ENCODE measurements at places on chromosomes 3 and 15.

DNA sequence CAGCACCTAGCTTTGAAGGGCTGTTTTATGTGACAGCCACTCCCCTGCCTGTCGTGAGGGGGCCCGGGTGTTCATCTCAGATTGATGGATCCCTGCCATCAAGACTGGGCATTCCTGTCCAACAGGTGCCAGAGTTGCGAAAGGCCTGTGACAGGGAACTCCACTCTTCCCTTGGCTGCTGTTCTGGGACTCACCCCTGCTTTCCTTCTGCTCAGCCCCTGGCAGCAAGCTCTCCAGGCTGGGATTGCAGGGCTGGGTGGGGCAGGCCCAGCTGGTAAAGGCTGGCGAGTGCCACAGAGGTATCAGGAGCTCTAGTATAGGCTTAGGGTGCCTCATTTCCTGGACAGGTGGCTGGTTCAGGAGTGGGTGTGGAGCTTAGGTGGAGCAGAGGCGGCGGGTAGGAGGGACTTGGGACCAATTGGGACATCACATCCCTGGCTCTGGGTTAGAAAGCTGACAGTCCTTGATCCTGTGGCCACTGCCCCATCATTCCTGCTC, at the start of gene PLA2G4B:
Gene PLA2G4B (plus strand): TSS at position 448 of the 498 bp plus-strand sequence. CDS start 67 bp downstream, outside the sequence.
- no peak for DNase-seq

- DNase-seq: no peak
Observed at GRCh38 chr3:149384911-149385321, 7.5 kb upstream of the TM4SF1 start.

DNA sequence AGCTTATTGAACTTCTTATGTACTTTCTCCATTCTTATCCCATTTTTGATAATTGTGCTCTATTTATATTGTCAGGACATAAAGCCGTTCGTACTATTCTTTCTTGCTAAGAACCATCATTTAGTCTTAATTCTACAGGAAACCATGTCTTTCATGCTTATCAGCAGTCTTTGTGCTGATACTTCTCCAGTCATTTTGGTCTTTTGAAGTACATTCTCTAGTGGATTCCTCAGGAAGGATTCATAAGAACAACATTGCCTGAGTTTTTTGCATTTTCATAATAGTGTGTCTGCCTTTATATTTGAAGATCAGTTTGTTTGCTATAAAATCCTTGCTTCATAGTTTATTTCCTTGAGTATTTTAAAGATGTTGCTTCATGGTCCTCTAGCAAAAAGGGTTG, 126.6 kb upstream of the NEO1 start:
- no peak for DNase-seq

DNA sequence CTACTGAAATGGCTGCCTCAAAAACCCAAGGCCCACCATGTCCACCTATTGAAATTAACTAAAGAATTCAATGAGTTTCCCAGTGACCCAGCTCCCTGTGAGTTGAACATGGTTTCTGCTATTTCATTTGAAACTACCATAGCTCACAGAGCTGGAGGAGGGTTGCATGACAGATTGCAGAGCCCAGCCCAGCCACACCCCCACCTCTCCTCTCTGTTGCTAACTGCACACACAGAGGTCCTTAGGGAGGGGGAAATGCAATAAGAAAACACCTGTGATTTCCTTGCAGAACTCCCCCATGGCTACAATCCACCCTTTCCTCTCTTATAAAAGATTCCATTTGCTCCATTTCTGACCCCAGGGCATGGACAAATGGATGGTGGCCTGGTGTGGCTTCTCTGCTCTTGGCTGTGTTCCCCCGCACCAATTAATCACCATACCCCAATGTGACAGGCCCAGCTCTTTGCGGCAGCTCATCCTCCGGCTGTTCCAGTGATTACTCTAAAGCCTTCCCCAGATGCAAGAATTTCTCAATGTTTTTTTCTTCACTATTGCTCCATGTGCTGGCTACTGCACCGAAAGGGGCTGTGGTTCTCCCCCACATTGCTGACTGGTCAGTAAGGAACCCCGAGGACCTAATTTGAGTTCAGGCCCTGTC, 208.4 kb upstream of the KBTBD8 start:
- DNase-seq: no peak

DNA sequence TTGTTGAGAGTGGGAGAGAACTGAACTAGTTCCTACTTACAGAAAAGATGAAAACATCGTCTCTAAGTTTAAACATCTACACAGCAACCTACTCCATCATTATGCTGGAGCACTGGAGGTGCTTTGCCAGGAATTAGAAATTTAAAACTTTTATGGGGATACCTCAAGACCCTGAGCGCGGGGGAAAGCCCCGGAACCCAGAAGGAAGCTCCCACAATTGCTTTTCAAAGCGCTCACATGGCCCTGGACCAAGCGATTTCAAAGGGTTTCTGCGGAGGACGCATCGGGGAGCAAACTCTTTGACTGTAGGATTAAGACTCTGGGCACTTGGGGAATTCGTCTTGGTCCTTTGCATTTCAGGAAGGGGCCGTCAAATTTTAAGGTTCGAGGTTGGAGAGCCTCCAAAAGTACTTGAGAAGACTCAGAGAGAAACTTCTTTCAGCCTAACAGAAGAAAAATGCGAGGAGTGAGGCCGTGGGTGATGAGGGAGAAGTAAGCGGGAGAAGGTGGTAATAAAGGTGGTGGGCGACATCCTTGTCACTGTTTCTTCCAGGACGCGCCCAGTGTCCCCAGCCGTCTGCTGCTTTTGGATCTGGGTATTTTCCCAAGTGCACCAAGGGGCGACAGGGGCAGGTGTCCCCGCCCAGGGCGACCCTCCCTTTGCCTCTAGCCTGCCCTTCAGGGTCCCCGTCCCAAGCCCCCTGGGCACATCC, 591 bp downstream of the PROK2 start:
- DNase-seq: no peak

GRCh38 chr3:172030181-172030580, 9.2 kb upstream of the FNDC3B start:
- DNase-seq: no peak

- DNase-seq: no peak
Observed at GRCh38 chr3:187889601-187890404, 144.5 kb upstream of the BCL6 start.

GRCh38 chr3:96169111-96169766, 645.2 kb upstream of the EPHA6 start:
- no peak for DNase-seq

DNA sequence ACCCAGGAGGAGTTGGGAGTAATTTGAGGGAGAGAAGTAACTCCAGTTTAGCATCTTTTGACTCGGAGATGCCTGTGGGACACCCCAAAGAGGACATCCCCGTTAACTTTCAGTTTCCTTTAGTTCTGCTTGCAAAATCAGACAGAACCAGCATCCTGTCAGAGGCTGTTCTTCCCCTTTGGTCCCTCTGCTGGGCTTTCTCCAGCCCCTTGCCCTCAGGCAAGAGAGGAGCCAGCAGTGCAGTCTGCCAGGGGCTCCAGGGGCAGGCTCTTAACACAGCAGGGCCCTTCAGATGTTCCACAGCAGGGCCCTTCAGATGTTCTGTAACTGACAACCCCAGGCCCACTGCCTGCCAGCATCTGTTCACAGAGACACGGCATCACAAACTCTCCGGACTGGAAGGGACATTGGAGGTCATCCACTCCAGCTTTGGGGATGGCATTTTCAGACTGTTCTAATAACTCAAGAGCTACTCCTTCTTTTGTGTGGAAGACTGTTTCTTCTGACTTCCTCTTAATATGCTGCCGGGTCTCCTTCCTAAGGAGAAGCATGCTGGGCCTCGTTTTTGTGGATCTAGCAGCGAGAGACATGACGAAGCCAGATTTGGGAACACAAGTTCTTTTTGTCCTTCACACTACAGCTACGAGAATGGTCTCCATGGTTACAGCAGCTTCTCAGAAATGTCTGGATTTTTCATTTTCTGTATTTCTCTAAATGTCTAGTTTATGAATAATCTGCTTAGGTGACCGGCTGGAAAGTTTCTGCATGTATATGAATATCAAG, 51.9 kb downstream of the KY start:
- no peak for DNase-seq

GRCh38 chr3:8532251-8532871, 30.7 kb downstream of the LMCD1 start:
- DNase-seq: no peak

DNA sequence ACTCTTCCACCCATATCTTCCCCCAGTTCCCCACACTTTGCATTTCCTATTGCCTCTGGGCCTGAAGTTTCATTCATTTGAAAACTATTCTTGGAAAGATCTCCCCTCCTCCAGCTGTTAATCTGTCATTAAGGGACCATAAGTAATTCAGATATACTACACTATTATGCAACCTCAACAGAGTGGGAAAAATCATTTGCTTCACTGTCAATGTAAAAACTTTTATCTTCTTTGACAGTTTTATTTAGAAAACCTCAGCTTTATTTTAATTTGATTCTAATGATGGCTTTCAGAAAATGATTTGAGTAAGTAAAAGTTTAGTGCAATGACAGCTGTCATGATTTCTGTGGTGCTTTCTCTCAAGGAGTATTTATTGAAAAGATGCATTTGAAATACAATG, 435.3 kb upstream of the KCNMB2 start:
- DNase-seq: no peak

- DNase-seq: peak; percentile 41
Observed at GRCh38 chr3:151439652-151440125, 21.2 kb downstream of the IGSF10 start.

GRCh38 chr3:125212509-125213363, at the start of gene SLC12A8:
Gene SLC12A8 (minus strand): TSS chr3:125212748. CDS start chr3:125211349, 1,399 bp downstream.
- DNase-seq: peak; percentile 47

GRCh38 chr3:8667463-8668091, 23.0 kb upstream of the SSUH2 start:
- no peak for DNase-seq

GRCh38 chr3:37491776-37492175, 317.4 kb upstream of the LRRFIP2 start:
- no peak for DNase-seq

DNA sequence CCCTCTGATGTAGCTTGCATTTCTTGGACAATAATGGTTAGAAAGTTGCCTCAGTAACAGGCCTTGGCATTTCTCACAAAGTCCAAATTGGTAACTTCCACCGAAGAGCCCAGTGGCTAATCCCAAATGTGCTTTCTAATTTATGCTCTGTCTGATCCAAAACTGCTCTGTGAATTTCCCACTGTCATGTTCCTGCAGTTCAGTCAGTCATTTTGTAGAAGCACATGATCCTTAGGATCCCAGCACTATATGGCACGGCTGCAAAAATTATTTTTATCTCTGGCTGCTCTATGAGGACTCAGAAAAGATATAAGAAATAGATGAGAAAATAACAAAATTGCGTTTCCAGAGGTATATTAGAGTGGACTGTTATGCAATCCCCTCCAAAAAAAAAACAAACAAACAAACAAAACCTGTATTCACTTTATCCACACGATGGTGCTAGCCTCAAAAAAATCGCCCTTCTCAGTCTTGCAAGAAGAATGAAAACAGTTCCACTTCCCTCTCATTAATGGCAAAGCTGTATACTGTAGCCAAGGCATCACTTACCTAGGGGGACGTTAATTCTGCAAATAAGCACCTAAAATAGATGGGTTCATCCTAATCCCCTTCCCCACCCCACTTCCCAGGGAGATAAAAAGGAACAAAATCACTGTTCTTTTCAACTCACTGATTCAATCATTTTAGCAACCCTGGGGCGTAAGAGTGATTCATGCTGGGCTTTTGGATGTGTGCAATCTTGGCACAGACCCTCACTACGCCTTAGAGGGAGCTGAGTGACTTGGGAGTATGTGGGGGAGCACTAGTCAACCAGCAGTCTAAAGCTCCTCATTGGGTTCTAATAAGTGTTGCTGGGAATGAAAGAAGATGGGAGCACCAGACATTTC, 61.3 kb downstream of the TMCO5A start:
- no peak for DNase-seq

- no peak for DNase-seq
Observed at GRCh38 chr15:93862791-93863190, 368.6 kb upstream of the MCTP2 start.

- no peak for DNase-seq
Observed at GRCh38 chr15:71281256-71281655, 166.0 kb downstream of the THSD4 start.

DNA sequence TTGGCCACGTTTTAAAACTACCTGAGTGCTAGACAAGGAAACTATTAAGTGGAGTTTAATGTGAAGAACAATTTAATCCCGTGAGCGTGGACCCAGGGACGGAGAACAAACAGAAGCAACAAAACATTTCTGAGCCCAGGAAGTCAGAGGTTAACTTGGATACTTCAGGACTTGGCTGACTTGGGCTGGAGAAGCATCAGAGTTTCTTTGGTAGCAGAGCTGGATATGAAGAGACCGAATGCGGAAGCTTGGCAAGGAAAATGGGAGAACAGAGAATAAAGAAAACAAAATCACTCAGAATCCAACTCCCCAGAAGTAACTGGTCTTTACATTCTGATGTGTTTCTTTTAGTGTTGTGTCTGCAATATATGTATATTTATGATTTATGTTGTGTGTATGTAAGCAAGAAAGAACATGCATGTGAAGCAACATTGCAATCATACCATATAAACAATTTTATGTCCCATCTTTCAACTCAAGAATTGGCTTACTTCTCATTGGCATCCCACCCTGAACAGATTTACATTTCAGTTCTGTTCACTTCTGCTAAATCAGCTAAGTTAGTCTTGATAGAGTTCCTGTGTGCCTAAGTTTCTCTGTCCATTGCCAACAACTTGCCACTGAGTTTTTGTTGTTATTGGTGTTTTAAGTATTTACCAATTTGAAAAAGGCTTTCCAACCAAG, 17.2 kb upstream of the PLOD2 start:
- no peak for DNase-seq

DNA sequence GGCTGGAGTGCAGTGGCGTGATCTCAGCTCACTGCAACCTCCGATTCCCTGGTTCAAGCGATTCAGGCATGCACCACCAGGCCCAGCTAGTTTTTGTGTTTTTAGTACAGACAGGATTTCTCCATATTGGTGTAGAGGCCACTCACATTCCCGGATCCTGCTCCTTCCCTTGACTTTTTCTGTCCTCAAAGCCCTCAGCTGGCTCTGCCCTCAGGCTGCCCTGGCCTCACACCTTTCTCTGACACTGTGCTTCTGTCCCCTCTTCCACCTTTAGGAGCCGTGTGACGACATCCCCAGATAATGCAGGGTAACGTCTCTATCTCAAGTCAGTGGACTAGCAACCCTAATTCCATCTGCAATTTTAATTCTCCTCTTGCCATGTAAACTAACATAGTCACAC, 8.6 kb upstream of the CYFIP1 start:
- DNase-seq: no peak

GRCh38 chr15:62951481-62951880, 91.1 kb upstream of the TPM1 start:
- DNase-seq: no peak

GRCh38 chr15:45402955-45403877, 24.9 kb upstream of the GATM start:
- peak; percentile 44 for DNase-seq

DNA sequence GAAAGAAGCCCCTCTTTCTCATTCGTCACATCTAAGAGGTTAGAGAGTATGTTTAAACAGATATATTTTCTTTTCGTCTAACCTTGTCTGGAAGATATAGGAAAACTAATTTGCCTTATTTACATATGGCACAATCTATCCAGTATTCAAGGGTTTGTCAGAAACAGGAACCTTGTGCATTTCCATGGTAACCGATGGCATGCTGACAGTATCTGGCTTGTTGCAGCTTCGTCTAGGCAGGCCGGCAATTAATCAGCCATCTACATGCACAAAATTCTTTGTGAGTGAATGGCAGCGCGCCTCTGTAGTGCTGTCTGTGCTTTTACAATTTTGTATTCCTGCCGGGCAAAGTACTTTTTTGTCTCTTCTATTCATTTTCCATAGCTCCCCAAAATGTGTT, 294.0 kb upstream of the SOX2 start:
- DNase-seq: no peak

Measured in GM10248 (cell line).